ENCODE measurements at places on chromosomes 12 and 14.

GRCh38 chr12:64903479-64904152, 79.2 kb downstream of the TBC1D30 start:
- DNase-seq, result no peak

- DNase-seq, result no peak
These were observed 92.8 kb downstream of the LGMN start for GRCh38 chr14:92655419-92656201.

DNA sequence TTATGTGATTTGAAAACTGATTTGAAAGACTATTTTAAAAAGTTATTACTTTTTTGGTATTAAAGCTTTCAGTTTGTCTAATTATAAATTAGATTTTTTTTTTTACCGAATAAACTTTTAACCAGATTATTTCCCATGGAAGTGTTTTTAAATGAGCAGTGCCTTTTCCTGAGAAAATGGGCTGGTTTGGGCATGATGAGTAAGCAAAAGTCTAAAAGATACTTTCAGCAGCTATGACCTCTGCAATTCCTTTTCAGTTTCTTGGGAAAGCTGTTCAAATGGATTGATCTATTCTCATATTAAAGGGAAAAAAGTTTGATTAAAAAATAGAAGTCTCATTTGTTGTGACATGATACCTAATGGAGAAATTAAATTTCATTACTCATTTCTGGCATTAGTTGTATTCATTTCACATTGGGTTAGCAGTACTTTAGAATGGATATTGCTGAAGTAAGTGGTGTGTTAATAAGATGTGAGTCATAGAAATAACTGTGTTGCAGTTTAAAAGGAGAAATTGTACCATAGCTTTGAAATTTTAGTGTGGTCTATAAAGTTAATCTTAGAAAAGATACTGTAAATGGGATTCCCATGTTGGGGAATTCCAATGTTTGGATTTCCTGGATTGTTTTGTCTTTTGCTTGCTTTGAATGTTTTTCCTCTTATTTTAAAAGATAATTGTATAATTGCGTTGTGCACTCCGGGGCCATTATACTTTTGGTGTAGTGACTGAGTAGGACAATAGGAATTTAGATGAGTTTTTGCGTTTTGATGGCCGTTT, 21.0 kb downstream of the KTN1 start:
- DNase-seq, result no peak

- DNase-seq, result no peak
These were observed 250.5 kb downstream of the MED13L start for GRCh38 chr12:116026768-116027550.

GRCh38 chr14:70943838-70944237, 36.6 kb downstream of the PCNX1 start:
- no peak for DNase-seq

GRCh38 chr12:85835426-85836196, 598 bp downstream of the RASSF9 start:
- no peak for DNase-seq

GRCh38 chr12:103833891-103834290, 7.1 kb downstream of the NT5DC3 start:
- no peak for DNase-seq

GRCh38 chr14:23572836-23573235, 5.2 kb upstream of the AP1G2 start:
- no peak for DNase-seq

DNA sequence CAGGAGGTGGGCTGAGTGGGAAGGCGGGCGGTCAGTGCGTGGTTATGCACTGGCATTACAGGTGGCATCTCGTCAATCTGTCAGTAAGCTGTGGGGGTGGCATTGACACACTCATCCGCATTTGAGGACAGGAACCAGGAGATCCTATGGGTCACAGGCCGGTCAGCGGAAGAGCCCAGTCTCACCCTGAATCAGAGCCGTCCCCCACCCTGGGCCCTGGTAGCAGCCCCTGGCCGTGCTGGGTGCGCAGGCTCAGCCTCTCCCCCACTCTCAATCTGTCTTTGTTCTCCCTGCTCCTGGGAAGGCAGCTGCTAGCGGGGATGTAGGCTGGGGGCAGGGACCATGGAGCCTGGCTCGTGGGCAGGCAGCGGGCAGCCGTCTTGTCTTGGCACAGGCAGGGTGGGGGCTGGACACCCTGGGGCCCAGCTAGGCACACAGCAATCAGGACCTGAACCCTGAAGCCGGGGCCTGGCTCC, 5.1 kb downstream of the INF2 start:
- no peak for DNase-seq

DNA sequence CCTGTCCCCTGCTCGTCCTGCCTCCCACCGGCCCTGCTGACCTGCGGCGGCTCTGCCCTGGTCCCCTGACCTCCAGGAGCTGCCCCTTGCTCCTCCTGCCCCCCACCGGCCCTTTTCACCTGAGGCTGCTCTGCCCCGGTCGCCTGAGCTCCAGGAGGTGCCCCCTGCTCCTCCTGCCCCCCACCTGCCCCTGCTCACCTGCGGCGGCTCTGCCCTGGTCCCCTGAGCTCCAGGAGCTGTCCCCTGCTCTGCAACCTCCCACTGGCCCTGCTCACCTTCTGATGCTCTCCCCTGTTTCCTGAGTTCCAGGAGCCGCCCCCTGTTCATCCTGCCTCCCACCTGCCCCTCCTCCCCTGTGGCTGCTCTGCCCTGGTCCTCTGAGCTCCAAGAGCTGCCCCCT, 101.3 kb downstream of the TMEM121 start:
- no peak for DNase-seq

GRCh38 chr14:68703093-68703492, 89.8 kb downstream of the ZFP36L1 start:
- no peak for DNase-seq

- DNase-seq, result no peak
These were observed 5.1 kb downstream of the PRKAG1 start for GRCh38 chr12:49013428-49013827.

GRCh38 chr12:6340745-6341416, 995 bp downstream of the TNFRSF1A start:
- DNase-seq, result no peak

DNA sequence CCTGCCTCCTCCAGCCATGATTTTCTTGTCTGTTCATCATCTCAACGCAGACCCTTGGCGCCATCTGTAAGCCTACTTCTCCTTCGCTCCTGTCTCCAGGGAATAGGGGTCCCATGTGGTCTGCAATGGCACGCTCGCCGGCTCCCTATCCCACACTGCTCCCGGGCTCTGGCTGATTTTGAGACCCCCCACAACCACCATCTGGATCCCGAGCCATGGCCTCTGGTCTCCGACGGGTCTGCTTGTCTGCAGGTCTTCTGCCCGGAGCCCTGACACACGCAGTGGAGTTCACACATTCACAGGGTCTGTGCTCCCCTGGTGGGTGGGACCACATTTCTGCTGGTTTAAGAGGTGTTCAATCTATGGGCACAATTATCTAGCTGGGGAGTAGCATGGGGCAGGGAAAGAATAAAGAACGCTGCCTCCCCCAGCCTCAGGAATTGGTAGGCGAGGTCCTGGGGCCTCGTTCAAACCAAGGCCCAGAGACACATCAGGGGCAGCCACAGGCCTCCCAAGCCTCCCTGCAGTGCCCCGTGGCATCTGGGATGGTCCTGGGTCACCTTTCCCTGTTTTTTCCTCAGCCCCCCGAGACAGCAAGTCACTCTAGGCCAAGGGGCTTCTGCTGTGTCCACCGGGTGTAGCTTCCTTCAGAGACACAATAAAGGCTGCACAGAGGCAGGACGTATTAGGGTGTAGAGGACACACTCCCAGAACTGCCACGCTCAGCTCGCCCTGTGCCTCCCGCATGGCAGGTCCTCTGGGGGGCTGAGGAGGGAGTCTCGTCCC, 21.5 kb downstream of the FZD10 start:
- no peak for DNase-seq

- DNase-seq, result no peak
These were observed 3.1 kb downstream of the LHX5 start for GRCh38 chr12:113468365-113469223.

DNA sequence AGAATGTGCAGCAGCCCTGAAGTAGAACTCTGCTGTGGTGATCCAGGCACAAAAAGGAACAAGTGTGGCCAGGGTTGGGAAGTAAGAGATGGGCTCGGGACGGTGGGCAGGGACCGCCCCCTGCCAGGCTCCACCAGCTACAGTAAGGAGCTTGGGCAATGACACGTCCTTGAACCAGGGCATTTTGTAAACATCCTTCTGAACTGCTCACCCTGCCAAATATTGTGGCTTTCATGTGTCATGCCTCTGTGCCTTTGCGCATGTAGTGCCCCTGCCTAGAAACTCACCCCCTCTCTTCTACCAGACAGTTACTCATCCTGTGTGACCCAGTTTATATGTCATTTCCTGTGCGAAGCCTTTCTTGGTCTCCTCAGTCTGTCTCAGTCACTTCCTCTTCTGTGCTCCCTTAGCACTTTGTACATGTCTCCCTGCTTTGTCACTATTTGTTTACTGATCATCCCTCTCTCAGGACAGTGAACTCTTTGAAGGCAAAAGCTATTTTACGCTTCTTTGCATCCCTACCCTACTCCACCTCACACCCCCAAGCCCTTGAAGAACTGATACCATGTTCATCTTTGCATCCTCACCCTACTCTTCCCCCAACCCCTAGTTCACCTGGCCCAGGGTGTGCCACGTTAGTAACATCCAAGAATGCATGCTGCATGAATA, 108.9 kb upstream of the PLEKHG7 start:
- DNase-seq, result no peak

GRCh38 chr12:128245905-128246304, 21.1 kb upstream of the TMEM132C start:
- DNase-seq, result no peak

GRCh38 chr14:67859169-67859749, 39.7 kb downstream of the RAD51B start:
- DNase-seq, result no peak

- no peak for DNase-seq
These were observed 78.4 kb upstream of the DNM1L start for GRCh38 chr12:32600681-32601080.
